NCI-H1930 (cell line): ENCODE measurements at places on chromosomes 2 and 18.

DNA sequence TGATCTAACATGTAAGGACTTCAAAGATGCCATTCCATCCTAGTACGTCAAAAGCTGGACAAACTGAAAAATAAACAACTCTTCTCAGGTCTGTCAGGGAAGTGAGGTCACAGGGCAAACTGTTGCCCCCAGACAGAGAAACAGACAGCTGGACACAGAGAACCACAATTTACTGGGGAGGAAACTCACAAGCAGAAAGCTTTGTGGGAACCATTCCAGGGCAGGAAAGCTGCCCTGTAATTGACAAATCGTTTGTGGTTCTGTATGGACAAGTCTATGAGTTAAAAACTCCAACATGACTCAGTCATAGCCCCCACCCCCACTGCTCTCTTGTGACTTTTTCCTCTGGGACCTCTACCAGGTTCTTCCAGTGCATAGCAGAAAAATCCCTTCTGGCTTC is 28.4 kb downstream of the MCEE start:
- DNase-seq = no peak

DNA sequence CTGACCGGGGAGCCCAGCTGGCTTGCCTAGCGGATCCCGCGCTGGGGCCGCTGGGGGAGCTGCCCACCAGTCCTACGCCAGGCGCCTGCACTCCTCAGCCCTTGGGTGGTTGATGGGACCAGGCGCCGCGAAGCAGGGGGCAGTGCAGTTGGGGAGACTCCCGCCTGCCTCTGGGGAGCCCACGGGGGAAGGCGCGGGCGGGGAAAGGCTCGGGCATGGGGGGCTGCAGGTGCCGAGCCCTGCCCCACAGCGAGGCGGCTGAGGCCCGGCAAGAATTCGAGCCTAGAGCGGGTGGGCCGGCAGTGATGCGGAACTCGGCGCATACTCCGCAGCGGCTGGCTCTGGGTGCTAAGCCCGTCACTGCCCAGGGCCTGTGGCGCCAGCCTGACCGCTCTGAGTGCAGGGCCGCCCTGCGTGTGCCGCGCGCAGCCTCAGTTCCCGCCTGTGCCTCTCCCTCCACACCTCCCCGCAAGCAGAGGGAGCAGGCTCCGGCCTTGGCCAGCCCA is 249.1 kb upstream of the TEKT4 start:
- no peak for DNase-seq

DNA sequence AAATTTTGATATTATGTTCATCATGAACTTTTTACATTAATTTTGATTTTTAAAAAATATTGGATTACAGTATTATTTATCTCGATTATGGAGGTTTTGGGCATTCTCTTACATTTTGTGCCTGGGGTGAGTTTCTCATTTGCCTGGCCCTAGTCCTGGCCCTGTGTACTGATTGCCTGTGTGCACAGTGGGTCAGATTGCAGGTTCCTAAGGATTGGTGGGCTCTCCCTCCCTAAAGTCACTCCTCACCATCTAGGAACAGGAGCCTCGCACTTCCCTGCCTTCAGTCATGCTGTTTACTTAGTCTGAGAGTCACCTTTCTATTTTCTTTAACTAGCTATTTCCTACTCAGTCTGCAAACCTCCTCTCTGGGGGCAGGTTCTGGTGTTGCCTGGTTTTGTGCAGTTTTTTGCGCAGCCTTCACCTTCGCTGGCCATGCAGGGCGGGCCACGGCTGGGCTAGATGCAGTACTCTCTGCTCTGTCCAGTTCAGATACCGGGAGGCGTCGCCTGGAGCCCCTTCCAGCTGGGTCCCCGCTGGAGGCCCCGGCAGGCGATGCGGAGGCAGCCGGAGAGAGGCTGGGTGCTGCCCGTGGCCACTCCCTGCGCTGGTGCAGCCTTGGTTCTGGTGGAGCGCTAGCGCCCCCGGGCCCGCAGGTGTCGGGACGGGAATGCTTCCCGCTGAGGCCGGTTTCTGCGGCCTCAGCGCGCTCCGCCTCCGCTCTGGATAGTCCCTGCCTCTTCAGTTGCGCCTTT is 23.3 kb upstream of the MC5R start:
- DNase-seq = peak; percentile 53

DNA sequence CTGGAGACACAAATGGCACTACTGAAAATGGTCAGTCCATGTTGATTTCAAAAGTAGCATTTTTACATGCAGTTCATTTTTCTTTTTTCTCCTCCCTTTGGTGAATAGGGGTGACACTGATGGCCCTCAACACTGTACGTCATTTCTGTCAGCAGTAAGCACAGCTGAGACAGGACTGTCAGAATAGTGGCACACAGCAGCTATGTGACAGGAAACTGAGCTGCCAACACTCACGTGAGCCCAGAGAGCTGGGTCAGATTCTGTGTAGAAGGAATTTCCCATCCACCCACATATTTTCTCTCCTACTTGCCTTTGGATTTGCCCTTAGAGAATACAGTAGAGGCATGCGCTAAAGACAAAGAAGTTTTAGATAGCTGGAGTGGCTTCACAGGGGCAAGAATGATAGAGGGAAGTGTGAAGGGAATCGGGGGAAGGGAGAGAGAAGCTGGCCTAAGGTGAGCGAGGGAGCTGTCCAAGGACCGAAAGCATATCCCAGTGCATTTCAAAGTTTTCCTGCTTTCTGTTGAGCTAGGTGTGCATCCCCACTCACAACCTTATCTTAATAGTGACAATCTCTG is 476.6 kb downstream of the CNTNAP5 start:
- no peak for DNase-seq

- DNase-seq = no peak
Observed at GRCh38 chr2:30981510-30981909, 156.7 kb downstream of the GALNT14 start.

DNA sequence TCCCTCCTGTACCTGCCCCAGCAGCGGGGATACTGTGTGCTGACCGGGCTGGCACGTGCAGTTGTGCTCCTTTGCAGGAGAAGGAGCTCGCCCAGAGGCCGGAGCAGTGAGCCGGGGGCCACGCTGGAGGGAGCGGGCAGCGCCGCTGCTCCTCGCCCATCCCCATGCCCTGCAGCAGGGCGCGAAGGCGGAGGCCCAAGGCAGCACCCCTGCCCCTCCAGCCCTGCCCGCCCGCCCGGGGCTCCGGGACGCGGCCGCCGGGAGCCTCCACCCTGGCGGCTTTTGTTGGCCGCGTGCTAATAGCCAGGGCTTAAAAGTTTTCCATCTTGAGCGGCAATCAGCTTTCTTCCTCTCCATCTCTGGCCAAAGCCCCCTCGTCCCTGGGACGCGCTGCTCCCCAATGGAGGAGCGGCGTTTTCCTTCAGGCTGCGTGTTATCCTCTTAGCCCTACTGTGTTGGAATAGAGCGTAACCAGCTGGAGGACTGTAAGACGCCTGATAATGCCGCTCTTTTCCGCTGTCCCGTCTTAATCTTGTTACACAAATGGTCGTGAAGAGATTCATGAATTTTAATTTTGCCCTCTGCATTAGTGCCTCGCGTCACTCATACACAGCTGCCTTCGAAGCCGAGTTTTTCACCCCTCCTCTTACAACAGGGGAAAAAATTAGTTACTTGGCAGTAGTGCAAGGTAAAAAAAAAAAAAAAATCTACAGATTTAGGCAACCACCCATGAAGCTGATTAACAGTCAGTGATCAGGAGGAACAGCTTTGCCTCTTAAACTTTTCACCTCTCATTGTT is 172.9 kb upstream of the SIX3 start:
- DNase-seq = no peak

GRCh38 chr18:68428661-68429060 is 286.2 kb downstream of the TMX3 start:
- no peak for DNase-seq

DNA sequence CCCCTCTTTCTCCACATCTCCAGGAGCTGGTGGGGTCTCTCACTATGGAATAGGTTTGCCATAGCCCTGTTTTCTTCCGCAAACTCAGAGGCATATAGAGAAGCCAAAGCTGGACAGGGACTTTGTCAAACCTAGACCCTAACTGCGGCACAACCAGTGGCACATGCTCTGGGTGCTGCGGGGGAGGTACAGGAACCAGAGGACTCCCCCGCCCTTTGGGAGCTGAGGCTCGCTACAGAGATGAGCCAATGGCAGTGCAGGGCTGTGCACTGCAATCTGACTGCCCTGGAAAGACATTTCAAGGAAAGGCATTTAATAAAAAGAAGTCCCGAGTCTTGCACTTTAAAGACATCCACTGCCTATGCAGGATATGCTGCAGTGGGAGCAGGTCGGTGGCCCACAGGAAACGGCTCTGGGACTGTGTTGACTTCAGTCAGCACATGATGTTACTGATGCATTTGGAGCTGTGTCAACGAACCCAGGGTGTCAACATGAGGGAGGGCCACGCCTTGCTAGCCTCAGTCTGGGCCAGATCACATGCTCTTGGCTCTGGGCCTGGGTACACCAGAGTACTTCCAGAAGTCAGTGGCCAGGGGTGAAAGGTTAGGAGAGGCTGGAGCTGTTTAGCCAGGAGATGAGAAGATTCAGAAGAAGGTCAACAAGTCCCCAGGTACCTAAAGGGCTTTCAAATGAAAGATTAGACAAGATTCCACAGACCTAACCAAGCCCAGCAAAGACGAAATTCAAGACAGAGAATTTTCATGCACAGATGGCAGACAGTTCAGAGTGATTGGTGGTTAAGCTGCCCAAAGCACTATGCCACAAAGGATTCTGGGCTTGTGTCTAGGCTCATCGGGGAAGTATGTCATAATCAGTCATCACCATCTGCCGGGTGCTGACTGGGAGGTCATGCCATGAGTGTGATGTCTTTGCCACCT is 8.2 kb downstream of the SLC35F6 start:
- no peak for DNase-seq

- DNase-seq = no peak
Observed at GRCh38 chr2:219405958-219406860, 12.0 kb upstream of the DES start.

DNA sequence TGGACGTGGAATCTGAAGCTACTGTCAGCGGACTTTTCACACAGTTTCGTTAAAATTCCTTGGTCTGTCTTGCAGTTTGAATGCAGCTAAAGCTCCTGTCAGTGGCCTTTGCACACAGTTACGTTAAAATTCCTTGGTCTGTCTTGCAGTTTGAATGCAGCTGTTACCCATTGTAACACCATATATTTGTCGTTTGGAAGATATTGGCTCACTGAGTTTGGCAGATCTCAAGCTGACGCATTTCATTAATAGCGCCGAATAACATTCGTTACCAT is 1.0 kb downstream of the LIMS1 start:
- no peak for DNase-seq

DNA sequence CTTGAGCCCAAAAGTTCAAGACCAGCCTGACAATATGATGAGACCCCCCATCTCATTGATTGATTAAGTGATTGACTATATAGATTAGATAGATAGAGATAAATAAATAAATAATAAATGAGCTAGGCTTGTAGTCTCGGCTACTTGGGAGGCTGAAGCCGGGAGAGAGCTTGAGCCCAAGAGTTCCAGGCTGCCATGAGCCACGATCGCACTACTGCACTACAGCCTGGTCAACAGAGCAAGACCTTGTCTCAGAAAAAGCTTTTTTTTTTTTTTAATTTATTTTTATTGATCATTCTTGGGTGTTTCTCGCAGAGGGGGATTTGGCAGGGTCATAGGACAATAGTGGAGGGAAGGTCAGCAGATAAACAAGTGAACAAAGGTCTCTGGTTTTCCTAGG is 12.4 kb downstream of the EIPR1 start:
- DNase-seq = no peak

GRCh38 chr2:43305012-43305411 is 78.6 kb upstream of the ZFP36L2 start:
- no peak for DNase-seq

GRCh38 chr2:234494361-234495250 is 2.3 kb downstream of the ARL4C start:
- no peak for DNase-seq

DNA sequence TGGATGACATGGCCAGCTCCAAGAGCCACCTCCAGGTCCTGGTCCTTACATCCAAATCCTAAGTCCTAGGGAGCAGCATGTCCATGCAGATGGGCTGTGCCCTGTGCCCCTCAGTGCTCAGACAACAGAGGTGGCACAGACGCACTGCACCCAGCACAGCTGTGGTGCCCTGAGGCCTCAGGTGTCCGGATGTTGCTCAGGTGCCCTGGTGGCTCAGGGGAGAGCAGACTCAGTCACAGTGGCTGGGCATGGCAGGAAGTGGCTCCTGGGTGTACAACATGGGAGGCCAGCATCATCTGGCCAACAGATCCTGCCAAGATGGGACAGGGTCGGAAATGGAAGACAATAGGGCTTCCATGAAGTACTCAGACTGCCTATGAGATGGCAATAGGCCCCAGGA is 50.1 kb downstream of the TIMM21 start:
- no peak for DNase-seq

DNA sequence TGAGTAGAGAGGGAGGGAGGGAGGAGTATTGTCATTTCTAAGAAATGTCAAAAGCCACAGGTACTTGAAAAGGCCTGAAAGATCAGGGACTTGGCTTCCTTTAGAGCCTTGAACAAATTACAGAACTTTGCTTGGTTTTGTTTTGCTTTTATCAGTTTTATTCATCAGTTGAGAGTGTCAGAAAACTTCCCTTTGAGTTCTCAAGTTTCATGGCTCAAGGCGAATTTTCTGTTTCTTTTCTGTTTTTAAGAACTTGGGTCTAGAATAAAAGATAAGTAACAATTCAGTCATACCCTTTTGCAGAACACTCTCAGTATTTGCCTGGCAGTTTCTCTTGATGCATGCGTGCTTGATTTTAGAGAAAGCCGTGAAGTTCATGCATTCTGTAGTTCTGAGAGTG is 531.9 kb downstream of the PARD3B start:
- no peak for DNase-seq

DNA sequence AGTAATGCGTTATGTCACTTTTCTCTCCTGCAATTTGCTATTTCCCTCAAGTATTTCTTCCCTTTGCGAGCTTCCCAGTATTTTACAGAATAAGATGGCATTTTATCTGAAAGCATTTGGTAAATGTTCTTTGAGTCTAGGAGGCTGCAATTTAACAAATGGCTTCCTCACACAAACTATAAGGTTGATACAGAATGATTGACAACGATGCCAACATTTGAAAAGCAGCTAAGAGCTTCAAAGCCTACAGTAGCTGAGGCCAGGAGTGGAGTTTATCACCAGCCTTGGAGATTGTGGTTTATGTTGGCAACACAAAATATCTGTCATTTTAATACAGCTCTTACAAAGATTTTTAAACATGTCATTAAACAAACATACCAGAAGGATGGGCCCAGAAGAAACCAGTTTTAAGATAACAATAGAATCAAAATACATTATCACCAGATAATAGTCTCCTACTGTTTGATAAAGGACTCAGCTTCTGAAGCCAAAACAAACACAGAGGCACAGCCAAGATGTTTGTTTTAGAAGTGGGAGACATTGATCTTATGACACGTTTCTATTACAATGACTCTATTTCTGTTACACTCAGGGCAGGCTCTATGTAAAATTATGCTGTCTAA is 711.4 kb upstream of the ACVR2A start:
- no peak for DNase-seq
